ENCODE measurements at places on chromosomes 7 and 10.

DNA sequence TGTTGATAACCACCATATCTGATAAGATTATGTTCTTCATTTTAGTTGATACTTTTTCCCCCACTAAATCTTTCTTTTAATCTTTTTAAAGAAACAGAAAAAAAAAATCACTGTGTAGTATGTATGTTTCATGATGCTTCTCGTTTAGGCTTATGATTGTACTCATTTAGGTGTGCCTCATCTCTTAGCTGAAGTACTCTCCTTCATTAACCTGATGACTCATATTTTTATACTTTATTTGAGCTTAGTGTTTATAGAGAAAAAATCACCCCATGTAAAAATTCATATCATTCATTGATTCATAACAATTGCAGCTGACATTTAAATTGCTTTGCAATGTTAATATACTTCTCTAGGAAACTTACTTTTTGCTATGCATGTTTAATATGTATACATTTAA is 158.9 kb downstream of the MLLT10 start:
- no peak for DNase-seq

DNA sequence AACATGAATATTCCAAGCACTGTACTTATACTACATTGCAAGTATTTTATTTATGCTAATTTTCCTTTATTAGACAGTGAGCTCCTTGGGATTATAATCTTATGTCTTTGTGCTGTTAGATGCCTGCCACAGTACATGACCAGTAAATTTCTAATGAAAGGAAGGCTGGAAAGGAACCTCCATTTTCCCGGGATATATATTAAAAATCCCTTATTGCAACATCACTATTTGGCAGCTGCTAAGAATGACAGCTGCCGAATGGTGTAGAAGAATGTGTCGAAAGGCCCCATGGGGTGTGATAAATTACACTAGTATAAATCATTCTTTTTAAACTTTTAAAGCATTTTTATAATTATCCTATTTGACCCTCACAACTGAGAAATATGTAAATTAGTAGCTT is 59.1 kb downstream of the TFAM start:
- DNase-seq = no peak

DNA sequence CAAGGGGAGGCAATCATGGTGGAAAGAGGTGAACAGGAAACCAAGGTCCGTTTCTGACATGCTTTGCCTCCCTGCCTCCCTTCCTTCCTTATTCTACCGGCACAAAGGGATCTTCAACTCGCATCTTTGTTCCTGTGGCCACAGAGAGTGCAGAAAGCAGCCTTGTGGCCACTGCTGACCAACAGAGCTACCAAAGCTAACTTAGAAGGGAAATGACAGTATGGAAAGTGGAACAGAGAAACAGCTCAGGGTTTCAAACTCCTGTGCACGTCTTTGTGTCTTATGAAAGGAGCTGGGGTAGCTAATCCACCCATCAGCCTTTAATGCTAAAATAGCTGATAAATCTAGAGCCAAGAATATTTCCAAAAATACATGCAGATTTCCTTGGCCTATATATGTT is 588.0 kb downstream of the SORCS1 start:
- no peak for DNase-seq

- no peak for DNase-seq
These were observed 116.7 kb downstream of the SMURF1 start for GRCh38 chr7:99027241-99027640.

- no peak for DNase-seq
These were observed 356.2 kb upstream of the NFE2L3 start for GRCh38 chr7:25795824-25796235.

DNA sequence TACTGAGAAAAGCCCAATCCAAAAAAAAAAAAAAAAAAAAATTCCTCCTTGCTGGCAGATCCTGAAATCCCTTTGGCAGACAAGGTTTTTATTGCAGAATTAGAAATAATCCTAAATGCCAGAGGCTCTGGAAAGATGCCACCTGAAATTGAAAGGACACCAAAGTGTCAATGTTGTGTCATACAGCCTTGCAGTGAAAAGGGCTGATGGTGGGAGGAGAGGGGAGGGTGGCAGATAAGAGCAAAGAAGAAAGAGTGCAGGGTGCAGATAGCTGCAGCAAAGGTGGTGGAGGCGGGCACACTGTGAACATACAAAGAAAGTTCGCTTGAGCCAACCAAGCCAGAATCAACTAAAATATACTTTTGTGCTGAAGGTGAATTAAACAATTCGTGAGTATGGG is 8.2 kb upstream of the OPTN start:
- DNase-seq = no peak

DNA sequence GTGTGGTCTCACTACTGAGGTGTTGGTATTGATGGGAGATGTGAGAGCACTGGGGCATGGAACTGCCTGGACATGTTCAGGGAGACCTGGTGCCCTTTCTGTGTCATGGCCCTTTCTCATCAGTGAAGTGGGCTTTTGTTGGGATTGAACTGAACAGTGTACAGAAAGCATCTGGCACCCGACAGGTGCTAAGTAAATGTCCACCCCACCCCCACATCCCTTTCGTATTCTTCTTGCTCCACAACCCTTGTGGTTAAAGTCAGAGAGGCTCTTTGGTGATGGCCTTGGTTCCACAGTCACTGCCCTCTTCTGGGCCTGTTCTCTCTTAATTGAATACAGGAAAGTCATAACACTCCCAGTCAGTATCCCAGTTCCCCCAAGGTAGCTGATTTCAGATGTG is 5.4 kb downstream of the NOM1 start:
- no peak for DNase-seq

GRCh38 chr10:11881477-11882417 is 58.6 kb downstream of the PROSER2 start:
- no peak for DNase-seq

DNA sequence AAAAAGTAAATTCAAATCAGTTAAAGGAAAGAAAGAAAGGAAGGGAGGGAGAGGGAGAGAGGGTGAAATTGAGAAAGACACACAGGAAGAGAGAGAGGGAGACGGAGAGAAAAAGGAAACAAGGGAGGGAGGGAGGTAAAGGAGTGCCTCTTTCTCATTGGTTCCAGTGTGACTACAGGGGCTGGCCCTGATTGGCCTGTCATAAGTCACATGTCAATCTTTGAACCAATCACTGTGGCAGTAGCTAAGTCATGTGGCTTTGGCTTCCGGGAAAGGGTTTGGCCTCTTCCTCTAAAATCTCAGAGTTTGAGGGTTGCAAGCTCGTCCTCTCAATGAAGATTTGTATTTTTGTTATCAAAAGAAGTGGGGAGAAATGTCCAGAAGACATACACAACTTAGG is 150.2 kb downstream of the RAB11FIP2 start:
- DNase-seq = no peak

DNA sequence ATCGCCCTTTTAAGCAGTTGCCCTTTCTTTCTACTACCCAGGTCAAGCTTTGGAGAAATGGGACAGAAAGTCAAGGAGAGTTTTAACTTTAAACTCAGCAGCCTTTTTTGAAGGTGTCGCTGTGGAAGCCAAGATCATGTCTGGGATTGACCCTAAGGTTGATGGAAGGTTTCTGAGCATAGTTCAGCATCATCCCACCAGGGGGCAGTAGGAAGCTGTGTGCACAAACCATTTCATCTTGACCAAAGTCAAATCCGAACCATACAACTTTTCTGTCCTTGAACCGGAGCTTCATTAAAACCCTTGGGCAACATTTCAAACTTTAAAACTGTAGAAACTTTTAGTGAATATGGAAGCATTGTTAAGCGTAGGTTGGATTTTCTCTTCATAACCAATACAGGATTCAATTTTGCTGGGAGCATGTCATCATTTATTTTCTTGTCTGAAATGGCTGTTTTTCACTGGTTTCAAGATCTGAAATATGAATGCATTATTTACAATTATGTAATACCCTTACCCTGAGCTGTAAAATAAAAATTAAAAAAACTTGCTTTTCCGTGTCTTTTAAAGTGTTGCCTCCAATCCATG is 214.4 kb upstream of the KIAA1217 start:
- no peak for DNase-seq

DNA sequence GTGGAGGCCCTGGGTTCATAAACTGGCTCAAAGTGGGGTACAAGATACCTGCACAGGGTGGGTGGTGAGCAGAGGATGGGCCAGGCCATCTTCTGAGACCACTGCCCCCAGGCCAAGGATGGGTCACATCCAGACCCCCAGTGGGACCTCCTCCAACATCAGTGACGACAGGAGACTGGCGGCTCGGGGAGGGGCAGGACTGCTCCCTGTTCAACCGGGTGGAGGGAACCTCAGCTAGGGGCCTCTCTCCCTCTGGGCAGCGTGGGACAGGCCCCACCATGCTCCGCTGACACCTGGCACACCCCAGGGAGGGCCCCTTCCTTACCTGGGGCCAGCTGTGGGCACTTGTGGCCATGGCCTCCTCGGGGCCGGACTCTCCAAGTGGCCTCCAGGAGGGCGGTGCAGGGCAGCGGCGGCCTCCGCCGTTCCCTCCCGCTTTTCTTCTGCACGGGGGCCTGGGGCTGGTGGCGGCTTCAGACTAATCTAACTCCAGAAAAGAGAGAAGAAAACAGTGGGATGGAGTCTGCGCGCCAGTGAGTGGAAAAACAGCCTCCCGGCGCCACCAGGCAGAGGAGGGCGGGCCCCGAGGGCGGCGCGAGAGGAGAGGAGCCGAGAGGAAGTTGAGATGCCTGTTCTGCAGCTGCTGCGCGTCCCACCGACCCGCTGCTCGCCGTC is at the start of gene CALHM2:
CALHM2 (minus strand) TSS at position 540 of the 675 bp plus-strand sequence. CDS start 2,429 bp downstream, outside the sequence.
- peak; percentile 69 for DNase-seq

GRCh38 chr10:33241351-33241750 is 93.1 kb downstream of the NRP1 start:
- DNase-seq = no peak

GRCh38 chr10:43138757-43139241 is 554 bp downstream of the CSGALNACT2 start:
- peak; percentile 67 for DNase-seq

DNA sequence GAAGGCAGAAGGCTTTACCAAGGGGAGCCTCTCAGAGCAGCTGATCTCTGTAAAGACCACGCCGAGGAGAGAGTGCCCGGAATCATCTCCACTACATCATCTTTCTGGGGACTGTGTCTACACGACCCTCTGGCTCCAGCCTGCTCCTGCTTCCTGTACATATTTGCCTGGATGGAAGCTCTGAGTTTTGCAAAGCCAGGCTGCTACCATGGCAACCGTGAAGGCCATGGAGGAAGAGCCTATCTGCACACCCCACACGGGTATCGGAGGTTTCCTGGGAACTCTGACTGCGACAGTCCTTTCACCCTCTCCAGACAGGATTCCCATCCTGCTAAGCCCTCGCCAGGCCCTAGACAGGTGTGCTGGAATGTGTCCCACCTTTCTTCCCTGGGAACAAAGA is 83.4 kb upstream of the TNRC18 start:
- no peak for DNase-seq

- no peak for DNase-seq
These were observed 49.3 kb downstream of the CLIP2 start for GRCh38 chr7:74338366-74339108.

DNA sequence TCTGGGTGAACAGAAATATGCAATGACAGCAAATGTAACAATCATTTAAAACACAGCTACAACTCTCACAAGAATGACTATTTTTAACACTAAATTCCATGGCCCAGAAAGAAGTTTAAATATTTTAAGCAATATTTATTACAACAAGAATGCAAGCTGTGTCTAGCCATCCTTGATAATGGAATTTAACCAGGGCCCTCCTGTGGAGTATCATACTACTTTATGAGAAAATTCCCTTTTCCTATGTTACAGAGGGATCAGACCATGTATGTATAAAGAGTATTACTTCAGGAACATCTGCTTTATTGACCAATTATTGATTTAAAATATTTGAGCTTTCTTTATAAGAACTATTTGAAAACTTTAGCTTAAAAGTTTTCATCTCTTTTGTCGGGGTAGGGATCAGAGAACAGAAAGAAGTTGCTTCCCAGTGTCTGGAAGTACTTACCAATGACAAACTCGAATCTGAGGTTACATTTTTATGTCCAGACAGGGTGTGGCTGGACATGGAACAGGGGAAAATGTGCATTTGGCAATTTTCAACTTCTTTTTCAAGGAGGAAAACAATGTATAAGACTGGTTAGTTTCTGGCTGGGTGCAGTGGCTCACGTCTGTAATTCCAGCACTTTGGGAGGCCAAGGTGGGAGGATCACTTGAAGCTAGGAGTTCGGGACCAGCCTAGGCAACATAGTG is 48.3 kb upstream of the NRBF2 start:
- no peak for DNase-seq

DNA sequence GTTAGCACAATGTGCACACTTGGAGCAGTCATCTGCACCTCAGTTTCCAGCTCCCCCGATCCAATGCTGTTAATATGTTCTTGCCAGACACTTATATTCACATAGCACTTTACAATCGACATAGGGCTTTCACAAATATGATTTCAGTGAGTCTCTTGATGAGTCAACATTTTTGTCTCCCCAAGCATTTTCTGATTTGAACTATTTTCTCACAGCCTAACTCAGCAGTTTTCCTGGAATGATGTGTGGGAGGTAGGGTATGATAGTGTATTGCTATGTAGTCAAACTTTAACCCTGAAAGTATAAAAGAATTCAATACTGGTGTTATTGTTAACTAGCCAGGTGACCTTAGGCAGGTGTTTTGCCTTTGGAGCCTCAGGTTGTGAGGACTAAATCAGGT is 82.5 kb upstream of the LRGUK start:
- DNase-seq = no peak

DNA sequence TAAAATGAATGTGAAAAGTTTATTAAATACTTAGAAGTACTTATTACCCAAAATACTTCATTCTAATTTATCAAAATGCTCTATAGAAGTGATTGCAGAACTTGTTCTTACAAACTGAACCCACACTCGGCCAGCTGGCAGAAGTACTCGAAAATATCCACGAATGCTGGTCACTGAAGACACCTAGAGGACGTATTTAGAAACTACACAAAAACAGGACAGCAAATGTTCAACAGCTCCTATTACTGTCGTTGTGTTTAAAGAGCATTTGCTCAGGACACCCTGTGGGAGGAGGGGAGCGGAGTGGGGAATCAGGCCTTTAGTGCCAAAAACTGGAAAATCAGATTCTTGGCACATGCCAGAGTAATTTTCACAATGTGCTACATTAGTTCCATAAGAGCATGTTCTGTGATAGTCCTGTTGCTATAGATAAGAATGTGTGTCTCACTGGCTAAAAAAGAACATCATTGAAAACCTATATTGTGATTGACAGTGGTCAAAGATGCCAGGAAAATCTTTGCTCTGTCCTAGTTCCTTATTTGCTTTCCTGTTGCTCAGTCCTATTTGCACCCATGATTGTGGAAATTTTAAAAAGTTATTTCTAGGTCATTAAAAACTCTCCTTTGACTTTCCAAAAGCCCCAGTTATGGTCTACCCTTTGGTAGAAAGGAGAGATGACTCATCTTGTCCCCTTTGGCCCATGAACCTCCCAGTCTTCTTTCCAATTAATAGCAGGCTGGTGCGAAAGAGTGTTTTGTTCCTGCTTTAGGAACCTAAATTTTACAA is 49.0 kb upstream of the NRBF2 start:
- peak; percentile 29 for DNase-seq
